ENCODE measurements at places on chromosomes 7 and 10.

DNA sequence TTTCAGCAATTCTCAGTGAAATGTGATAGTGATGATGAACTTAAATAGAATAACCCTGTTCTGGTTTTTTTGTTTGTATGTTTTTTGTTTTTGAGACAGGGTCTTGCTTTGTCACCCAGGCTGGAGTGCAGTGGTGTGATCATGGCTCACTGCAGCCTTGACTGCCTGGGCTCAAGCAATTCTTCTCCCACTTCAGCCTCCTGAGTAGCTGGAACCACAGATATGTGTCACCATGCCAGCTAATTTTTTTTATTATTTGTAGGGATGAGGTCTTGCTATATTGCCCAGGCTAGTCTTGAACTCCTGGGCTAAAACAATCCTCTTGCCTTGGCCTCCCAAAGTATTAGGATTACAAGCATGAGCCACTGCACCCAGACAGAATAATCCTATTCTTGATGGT lies 14.3 kb upstream of the COL17A1 start:
- DNase-seq: no peak

GRCh38 chr7:96219378-96220130 lies 102.3 kb downstream of the SLC25A13 start:
- peak; percentile 59 for DNase-seq

DNA sequence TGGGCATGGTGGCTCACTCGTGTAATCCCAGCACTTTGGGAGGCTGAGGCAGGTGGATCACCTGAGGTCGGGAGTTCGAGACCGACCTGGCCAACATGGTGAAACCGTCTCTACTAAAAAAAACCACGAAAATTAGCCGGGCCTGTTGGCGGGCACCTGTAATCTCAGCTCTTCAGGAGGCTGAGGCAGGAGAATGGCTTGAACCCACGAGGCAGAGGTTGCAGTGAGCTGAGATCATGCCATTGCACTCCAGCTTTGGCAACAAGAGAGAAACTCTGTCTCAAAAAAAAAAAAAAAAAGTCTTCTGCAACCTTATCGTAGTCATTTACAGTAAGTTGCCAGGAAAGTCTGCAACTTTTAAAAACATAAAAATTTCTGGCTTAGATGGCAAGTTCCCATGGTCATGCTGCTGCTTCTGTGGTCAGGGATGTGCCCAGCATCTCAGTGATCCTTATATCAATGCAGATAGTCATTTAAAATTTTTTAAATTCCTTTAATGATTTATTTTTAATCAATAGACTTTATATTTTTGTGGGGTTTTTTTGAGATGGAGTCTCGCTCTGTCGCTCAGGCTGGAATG lies 15.6 kb downstream of the SUFU start:
- no peak for DNase-seq

GRCh38 chr10:113444766-113445365 lies 108.0 kb upstream of the HABP2 start:
- no peak for DNase-seq

DNA sequence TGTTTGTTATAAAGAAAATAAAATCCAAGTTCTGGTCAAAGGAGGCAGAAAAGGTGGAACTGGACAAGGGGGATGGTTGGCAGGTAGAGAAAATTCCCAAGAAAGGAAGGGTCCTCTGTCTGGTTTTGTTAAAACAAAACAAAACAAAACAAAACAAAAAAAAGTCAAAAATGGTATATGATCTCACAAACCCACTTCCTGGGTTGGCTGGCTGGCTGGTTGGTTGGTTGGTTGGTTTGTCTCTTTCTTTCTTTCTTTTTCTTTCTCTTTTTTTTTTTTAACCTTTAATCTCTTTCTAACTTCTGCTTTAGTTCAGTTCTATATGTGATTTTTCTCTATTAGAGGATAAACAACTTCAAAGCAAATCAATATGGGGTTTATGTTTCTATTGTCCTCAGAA lies 41.1 kb upstream of the CPN1 start:
- DNase-seq: no peak

- no peak for DNase-seq
These were observed 221.3 kb downstream of the MAD1L1 start for GRCh38 chr7:2011266-2012043.

DNA sequence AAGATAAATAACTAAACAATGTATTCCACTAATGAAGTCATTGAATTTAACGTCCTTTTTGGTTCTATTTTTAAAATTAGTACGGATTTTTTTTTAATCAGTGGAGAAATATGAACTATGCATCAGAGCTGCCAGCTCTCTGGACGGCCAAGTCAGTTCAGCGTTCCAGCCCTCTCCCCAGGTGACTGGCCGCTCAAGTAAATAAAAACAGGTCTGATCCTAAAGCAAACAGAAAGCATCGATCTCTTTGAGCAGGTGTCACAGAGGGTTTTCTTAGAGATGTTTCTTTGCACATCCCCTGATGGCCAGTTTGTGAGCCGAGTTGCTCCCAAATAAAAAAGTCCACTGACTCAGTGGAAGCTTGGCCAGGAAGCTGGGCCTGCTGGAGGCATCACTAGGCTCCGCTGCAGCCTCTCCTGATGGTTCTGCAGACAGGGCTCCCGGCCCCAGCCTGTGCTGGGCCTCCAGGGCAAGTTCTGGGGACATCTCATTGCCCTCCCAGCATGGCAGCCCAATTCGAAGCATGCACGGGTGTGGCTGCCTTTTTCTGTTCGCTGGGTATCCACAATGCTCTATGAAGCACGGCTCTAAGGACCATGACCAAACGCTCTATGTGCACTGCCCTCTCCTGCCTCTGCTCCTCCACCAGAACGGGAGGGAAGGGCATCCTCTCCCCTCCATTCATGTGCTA lies 74.7 kb upstream of the PPP2R2D start:
- no peak for DNase-seq

GRCh38 chr10:123146894-123147634 lies 872 bp upstream of the HMX2 start:
- no peak for DNase-seq

GRCh38 chr7:83005410-83005809 lies 157.3 kb downstream of the PCLO start:
- peak; percentile 14 for DNase-seq

DNA sequence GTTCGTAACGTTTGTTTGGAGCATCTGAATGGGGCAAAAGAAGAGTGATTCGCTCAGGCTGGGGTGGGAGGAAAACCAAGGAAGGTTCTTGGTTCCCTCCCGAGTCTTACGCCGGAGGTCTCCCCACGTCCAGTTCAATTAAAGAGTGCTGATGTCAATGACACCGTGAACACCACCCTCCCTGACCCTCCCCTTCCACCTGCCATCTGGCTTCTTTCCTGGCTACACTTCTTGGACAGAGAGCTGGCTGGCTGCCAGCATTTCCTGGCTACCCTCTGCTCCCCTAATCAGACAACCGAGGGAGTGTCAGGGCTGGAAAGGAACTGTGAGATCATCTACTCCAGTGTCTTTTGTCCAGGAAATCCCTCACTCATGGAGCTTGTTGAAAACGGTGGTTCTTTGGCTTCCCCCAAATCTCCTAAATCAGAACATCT lies 24.1 kb upstream of the FFAR4 start:
- DNase-seq: peak; percentile 12

DNA sequence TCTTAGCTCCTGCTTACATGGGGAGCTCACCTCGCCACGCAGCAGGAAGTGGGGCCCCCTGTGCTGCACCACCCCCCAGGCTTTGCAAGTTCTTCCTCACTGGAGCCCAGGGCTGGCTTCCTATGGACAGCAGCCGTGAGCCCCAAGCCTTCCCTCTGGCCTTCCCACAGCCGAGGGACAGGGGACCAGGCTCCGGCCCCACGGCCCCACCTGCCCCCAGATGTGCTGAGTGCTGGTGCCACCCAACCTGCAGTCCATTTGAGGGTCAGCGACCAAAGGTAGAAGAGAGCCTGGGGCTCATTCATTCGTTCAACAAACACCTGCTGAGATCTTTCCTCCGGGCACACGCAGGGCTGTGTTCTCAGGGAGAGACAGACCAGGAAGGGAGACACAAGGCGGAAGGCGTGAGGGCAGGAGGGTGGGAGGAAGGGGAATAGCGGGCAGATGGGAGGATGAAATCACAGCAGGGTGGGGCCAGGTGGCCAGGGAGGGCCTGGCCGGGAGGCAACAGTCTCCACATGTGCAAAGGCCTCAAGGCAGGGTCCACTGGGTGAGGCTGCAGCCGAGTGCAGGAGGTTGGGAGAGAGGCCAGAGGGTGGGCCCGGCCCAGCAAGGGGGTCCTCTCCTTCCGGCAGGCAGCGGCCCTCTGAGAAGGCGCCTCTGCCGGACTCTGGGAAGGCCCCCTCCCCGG lies 100.1 kb downstream of the FOXL3 start:
- no peak for DNase-seq

- DNase-seq: peak; percentile 94
These were observed 170.2 kb upstream of the KLF14 start for GRCh38 chr7:130904031-130904757.

GRCh38 chr10:42951486-42952251 lies 125.2 kb upstream of the RET start:
- DNase-seq: no peak

DNA sequence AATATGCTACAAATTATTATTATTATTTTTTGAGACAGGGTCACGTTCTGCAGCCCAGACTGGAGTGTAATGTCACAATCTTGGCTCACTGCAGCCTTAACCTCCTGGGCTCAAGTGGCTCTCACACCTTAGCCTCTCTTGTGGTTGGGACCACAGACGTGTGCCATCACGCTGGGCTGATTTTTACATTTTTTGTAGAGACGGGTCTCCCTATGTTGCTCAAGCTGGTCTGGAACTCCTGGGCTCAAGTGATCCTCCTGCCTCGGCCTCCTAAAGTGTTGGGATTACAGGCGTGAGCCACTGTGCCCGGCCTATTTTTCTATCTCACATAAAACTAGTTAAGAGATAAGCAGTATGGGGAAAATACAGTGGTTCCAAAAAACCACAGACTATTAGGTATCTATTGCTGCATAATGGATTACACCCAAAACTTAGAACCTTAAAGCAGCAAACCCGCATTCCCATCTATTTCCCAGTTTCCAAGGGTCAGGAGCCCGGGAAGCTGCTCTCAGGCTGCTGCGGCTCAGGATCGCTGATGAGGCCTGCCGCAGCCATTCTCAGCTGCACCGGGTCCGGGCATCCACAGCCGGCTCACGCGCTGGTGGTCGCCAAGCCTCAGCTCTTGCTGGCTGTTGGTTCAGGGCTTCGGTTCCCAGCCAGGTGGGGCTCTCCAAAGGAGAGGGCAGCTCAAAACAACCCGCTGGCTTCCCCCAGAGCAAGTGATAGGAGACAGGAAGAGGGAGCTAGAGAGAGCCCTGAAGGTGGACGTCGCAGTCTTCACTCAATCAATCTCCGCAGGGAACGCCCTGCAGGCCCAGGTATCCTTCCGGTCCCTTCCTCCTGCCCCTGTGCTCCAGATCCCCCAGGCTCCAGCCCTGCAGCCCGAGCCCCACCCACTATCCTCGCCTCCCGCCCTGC lies 128.2 kb downstream of the UBE2H start:
- DNase-seq: peak; percentile 40

DNA sequence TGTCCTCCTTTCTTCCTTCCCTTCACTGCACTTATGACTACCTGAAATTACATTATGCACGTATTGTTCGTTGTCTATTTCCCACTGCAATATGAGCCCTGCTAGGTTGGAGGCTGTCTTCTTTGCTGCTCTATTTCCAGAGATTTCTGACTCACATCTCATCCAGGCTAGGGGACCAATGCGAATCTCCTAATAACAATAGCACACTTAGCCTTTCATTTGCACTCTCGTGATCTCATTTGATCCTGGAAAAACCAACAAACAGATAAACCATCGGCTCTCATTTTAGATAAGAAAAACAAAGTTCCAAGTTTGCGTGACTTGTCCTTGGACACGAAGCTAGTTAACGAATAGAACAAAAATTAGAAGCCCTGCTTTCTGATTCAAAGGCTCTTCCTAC lies 1.4 kb downstream of the ZNF438 start:
- peak; percentile 43 for DNase-seq

- no peak for DNase-seq
These were observed 830 bp downstream of the MET start for GRCh38 chr7:116672596-116673456.

DNA sequence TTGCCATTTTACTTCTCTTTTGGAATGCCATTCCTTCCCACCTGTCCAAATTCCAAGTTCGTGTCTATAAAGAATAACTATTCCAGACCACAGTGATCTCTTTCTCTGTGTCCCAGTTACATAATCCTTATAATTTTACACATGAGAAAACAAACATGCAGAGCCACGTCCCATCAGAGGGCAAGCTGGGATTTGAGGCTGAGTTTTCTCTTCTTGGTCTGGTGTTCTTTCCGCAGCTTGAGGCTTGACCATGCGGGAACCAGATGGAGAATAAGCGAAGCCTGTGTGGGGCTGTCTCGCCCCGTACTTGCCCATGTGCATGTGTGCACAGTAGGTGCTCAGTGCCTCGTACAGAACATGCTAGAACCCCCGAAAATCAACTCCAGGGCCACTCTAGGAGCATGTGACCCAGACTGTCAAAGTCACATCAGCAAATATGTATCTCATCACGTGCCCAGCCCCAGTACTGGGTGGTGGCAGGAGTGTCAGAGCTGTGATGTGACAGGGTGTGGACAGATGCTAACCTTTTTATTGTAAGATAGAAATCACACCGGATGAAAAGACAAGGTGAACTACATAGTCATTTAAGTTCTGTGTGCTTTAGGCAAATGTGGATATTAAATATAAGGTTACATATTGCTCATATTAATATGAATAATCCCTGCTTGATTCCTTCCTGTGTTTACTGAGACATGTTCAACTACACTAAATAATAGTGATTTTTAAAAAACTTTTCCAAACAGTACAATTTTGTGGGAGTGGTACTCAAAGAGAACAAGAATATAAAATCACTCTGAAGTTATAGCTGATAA lies 3.2 kb downstream of the INSIG1 start:
- DNase-seq: no peak

DNA sequence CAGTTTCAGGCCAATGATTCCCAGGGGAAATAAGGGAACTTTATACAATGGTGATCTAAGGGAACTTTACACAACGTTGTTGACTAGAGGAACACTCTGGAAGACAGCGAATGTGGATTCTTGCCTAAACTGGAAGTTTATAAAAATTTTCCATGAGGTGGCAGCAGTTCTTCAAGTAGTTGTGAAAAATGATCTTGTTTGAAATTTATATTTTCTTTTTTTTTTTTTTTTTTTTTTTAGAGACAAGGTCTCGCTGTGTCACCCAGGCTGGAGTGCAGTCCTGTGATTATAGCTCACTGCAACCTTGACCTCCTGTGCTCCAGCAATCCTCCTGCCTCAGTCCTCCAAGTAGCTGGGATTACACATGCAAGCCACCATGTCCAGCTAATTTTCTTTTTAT lies 32.1 kb upstream of the GTF2I start:
- DNase-seq: peak; percentile 59

DNA sequence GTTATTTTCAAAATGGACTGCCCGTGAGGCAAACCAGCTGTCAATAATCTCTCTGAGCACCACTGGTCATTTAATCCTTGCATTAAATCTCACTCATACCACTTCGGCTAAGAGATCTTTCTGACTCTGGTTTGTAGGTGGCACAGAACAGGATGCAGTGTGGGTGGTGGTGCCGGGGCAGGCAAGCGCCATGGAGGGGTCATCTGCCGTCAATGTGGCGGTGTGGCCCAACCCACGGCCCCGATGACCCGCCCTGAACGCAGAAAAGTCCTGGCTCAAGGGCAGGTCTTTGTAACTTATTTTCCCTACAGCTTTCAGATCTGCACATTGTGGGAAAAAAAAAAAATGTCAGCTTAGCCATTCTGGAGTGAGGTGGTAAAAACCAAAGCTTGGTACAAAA lies 73.2 kb upstream of the MGMT start:
- no peak for DNase-seq

GRCh38 chr7:78395298-78396036 lies 596.9 kb downstream of the PHTF2 start:
- DNase-seq: no peak

- no peak for DNase-seq
These were observed 3.0 kb downstream of the ZNF488 start for GRCh38 chr10:47381103-47381395.

- peak; percentile 38 for DNase-seq
These were observed 253.1 kb downstream of the FZD1 start for GRCh38 chr7:91517201-91517785.
